ENCODE measurements at places on chromosomes 2 and 18.

GRCh38 chr18:48983793-48984437 is 33.1 kb upstream of the SMAD7 start:
- DNase-seq = no peak

DNA sequence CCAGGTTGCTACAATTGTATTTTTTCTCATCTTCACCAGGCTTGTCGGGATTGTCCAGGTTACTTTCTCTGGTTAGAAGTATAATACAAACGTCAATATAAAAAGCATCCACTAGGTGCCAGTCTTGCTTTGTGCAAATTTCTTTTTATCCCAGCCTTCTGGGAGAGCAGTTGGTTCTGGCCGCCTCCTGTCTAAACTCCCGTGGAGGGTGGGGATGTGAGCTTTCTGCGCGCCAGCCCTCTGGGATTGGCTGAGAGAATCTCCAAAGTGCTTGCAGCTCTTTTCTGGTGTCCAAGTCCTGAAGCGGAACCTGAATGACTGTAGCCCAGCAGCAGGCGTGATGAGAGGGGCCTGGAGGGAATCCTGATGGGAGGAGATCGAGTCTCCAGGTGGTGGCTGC is 22.4 kb upstream of the TOGARAM2 start:
- DNase-seq = no peak

DNA sequence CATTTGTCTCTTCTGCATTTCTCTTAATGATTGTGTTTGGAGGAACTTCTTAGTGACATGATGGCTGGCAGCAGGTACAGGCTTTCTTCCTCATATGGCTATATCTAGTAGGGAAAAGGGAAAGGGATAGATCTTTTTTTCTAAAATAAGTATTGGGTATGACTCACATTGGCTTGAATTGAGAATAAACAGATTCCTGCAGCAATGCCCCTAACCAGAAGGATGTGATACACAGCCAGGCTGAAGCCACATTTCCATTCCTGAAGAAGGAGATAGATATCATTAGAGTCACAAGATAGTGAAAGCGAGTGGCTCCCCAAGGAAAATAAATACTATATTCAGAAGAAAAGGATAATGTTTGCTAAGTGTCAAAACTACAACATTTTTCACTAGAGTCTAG is 61.1 kb downstream of the VWC2L start:
- no peak for DNase-seq

- no peak for DNase-seq
These were observed 29.3 kb upstream of the DCC start for GRCh38 chr18:52310651-52311050.

DNA sequence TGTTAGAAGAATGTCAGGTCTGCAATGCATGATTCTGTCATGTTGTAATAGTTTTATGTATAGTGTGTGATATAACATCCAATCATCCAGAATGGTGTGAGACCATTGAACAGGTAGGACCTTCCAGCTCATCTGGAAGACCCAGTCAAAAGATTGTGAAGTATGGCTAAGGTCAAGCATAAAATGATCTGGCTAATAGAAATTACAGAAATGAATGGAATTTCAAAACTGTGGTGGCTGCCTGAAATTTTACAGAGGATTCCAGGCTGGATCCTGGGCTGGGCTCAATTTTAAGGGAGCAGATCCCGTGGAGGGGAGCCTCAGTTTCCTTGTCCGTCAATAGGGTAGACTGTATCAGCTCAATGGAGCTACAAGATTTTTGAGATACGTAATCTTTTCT is 39.1 kb downstream of the ACKR3 start:
- no peak for DNase-seq

- DNase-seq = no peak
These were observed 893 bp downstream of the CAVIN2 start for GRCh38 chr2:191845876-191846514.

GRCh38 chr2:119490653-119491195 is 33.6 kb downstream of the SCTR start:
- DNase-seq = no peak

- no peak for DNase-seq
These were observed 115.1 kb downstream of the ALPK2 start for GRCh38 chr18:58513615-58514335.

- DNase-seq = no peak
These were observed 48.7 kb downstream of the SERTAD2 start for GRCh38 chr2:64605026-64605471.

- DNase-seq = no peak
These were observed 8.3 kb upstream of the ASB1 start for GRCh38 chr2:238418196-238418998.

GRCh38 chr2:148643421-148643820 is 1.1 kb upstream of the EPC2 start:
- DNase-seq = no peak

DNA sequence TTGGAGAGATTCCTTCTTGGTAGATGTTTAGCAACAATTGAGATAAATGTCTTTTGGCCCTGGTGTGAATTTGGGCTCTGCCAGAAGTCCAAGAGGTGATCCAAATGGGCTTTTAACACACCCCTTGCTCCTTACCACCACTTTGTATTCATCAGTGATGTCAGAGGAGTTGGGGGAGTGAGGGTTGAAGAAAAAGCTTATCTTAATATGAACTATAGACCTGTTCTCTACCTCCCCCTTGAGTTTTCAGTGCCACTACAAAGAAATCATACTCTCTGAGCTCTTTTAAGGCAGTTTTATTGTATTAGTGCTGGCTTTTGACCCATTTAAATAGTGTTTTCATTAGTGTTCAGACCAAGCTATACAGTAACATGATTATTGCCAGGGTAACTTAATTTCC is 229.1 kb downstream of the PHLPP1 start:
- no peak for DNase-seq

GRCh38 chr18:63708650-63709049 is 5.9 kb downstream of the SERPINB11 start:
- no peak for DNase-seq

DNA sequence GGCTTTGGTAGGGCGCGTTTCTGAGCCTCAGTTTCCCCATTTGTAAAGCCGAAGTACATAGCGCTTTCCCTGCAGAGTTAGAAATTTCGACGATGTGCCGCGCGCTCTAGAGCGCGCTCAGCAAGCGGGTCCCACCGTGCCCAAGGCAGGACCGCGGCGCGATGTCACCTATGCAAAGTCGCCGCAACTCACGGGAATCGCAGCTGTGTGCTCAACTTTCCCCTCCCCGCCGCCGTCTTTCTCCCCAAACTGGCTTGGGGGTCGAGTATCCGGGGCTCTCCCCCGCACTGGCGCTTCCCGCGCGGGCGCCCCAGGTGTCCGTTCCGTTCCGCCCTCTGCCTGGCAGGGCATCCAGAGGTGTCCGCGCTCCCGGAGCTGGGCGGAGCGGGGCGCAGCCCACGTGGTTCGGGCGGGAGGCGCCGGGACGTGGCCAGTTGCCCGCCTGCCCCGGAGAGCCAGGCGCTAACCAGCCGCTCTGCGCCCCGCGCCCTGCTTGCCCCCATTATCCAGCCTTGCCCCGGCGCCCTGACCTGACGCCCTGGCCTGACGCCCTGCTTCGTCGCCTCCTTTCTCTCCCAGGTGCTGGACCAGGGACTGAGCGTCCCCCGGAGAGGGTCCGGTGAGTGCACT is at the start of gene MLPH:
TSS of gene MLPH (plus strand) at position 433 of the 630 bp plus-strand sequence. CDS start 6,176 bp downstream, outside the sequence.
- no peak for DNase-seq

GRCh38 chr2:128366713-128367511 is 48.2 kb upstream of the HS6ST1 start:
- no peak for DNase-seq

DNA sequence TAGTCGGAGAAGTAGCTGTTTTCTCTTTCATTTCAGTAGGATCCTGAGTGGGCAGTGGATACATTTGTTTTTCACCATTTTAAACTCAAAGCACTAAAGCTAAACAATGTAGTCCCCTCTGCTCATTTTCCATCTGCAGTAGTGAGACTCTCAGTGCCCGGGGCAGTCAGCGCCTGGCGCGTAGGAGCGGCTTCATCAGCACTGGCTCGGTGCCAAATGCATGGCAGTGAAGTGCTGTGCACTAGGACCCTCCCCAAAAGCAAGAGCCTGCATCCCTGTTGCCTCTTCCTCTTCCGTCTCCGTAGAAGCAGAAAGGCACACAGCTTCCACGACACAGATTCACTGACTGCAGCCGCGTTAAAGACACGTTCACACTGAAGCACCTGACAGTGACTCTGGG is 19.0 kb upstream of the ESPNL start:
- DNase-seq = no peak

- no peak for DNase-seq
These were observed 79.5 kb downstream of the SLC8A1 start for GRCh38 chr2:40372283-40372985.

GRCh38 chr2:226580403-226580802 is 219.2 kb downstream of the IRS1 start:
- DNase-seq = no peak

DNA sequence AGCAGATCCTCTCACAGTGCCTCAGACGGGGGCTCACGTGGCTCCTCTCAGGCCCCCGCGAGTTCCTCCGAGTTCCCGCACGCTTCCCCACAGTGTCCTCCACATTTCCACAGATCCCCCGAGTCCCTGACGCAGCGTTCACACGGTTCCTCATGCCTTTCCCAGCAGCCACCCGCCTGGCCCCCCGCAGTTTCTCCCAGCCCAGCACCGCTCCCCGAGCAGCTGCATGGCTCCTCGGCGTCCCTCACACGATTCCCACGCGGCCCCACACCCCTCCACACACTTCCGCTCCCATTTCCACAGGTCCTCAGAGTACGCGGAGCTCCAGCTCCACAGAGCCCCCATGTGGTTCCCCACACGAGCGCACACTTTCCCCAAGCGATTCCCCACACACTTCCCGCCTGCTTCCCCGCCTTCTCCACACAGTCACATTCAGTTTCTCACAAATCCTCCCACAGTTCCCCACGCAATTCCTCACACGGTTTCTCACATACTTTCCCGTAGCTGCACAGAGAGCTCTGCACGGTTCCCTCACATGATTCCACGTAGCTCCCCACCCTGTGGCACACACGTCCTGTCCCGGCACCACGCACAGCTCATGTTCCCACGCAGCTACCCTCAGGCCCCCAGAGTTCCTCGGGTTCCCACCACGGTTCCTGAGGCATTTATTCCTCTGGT is 39.9 kb downstream of the KIF1A start:
- no peak for DNase-seq

GRCh38 chr2:116809109-116809508 is 1005.4 kb upstream of the DDX18 start:
- DNase-seq = no peak

GRCh38 chr18:3422905-3423304 is 27.1 kb upstream of the TGIF1 start:
- no peak for DNase-seq

GRCh38 chr2:32009516-32010256 is 1.1 kb downstream of the MEMO1 start:
- no peak for DNase-seq

DNA sequence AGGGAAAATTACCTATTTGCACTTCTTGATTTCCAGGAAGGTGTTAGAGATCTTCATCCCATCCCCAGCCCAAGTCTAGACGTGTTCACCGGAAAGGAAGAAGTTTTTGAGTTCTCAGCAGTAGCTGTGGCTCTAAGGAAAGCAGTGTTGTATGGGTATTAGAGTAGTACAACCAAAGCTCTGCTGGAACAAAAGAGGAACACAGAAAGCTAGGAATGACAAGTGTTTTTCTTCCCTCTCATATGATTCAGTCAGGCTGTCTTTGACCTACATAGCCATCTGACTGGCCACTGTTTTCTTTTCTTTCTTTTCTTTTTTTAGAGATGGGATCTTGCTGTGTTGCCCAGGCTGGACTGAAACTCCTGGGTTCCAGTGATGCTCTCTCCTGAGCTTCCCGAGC is 82.7 kb upstream of the SLC39A10 start:
- DNase-seq = no peak

GRCh38 chr18:25669741-25670140 is 317.8 kb upstream of the ZNF521 start:
- no peak for DNase-seq

GRCh38 chr18:51807336-51807735 is 532.7 kb upstream of the DCC start:
- DNase-seq = no peak

GRCh38 chr18:57801325-57801724 is 1.8 kb downstream of the ATP8B1 start:
- no peak for DNase-seq

GRCh38 chr2:46298522-46299353 is 1.5 kb downstream of the EPAS1 start:
- no peak for DNase-seq

DNA sequence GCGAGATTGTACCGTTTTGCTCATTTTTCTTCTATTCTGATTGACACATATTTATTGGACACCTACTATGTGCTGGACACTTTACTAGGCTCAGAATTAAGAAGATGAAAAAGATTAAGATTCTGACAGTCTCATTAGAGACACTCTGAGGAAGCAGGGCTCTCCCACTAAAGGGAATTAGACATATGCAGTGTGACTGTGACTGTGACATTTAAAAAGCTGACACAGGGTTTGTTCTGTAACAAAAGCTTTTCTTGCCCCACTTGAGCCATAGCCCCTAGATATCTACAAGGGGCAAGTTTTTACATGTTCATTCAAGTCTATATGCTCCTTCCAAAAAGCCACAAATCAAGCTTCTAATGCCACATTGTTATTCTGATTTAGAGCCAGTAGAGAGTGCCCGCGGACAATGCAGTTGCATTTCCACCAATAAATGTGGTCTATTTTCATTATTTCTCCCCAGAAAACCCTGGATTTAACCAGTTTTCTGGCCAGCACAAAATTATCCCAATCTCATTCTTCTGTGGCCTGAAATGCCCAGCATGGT is 9.8 kb downstream of the ARHGAP25 start:
- DNase-seq = no peak

- DNase-seq = no peak
These were observed 24.7 kb downstream of the TLK1 start for GRCh38 chr2:171136024-171136423.

DNA sequence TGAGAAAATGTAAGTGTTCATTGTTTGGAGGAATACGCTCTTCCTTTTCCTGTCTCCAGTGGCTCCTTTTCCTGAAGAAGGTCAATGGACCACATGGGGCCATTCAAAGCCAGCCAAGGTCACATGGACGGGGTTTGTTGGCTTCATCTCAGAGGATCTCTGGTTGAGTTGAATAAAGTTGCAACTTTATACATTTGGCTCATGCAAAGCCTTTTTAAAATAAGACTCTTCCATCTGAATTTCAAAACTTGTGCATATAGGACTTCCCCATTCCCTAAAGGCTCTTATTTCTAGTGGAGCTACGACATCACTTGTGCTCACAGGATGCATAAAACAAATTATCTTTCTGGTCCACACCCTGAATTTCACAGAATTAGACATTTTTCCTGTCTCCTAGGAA is 235.5 kb downstream of the CMPK2 start:
- DNase-seq = no peak

- DNase-seq = no peak
These were observed 236.9 kb upstream of the REV1 start for GRCh38 chr2:99726691-99727090.

DNA sequence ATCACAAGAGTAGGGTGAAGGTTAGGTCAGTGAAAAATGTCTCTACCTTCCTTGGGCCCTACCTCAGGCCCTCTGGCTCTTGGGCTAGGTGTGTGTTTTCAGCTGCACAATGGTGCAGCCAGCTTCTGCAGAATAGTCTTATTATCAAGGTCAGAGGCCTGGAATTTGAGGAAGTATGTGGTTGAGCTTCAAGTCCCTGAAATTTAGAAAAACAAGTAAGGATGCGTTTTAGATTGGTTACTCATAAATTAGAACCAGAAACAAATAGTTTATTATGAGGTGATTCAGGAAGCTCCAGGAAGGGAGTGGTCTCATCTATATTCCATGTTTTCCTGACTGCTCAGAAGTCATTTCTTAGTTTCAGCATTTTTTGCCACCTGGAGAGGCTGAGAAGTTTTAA is 204.2 kb upstream of the CELF4 start:
- no peak for DNase-seq

GRCh38 chr2:181738563-181738962 is 58.2 kb upstream of the NEUROD1 start:
- no peak for DNase-seq

- no peak for DNase-seq
These were observed 272.9 kb downstream of the PAX3 start for GRCh38 chr2:222025881-222026271.

All from stimulated activated CD4-positive, alpha-beta T cell treated with anti-CD3 and anti-CD28 coated beads, Interleukin-12 subunit alpha, Interleukin-12 subunit beta, amount 100 ng/mL, for 24 hours (primary cell).